Mucosa of gallbladder (tissue), 1 donor: ENCODE measurements at places on chromosomes 7 and 10. TPM values are rescaled to one million over a fixed set of nuclear protein-coding genes. Genes with fewer than 3 reads are reported as not detected.
A peak's percentile ranks its signal among the peaks of the same experiment; 100 is the strongest.

DNA sequence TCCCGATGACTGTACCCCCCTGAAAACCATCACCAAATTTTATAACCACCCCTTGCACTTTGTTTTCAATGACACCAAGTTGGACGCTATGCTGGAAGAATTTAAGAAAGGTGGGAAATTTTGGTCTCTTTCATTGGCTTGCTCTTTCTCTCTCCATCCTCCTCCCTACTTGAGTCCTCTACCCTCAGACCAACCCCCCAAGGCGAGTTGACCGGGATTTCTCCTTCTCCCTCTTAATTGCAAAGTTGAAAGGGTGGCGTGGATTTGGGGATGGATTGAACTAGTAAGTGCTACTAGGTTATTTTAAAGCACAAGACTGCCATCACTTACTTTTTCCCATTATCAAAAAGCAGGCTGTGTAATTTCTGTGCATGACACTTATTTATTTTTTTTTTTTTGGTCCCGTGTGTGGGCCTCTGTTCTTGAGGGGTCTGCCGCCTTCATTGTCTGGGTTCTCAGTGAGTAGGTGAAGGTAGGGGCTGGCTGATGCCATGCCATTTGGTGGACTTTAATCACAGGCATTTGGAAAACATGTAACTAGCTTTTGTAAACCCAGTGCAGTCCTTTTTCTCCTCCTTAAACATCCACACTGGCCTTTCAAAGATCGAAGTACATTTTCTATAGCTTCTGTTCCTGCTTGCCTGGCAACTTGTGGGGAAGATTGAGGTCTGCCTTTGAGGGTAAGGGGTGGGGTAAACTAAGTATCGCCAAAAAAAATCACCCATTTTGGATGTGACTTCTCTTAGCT is 2.1 kb downstream of the CNNM2 start:
- DNase-seq = no peak

GRCh38 chr7:86923527-86923926 is 135.9 kb downstream of the ELAPOR2 start:
- no peak for DNase-seq

DNA sequence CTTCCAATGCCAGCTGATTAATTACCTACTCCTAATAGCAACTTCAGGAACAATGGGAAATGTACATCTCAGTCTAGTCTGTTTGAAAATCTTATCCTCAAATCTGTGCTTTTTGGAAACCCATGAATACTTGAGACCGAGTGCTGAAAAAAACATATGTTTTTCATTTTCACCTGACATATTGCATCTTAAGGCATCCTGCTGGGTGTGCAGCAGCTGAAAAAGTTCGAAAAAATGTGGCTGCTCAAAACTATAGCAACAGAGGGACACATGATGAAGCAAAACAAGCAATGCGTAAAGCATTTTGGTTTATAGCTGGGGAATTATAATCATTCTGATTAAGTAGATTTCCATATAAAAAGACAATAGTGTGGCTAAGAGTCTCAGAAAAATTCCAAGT is 218.0 kb downstream of the CREB5 start:
- no peak for DNase-seq

DNA sequence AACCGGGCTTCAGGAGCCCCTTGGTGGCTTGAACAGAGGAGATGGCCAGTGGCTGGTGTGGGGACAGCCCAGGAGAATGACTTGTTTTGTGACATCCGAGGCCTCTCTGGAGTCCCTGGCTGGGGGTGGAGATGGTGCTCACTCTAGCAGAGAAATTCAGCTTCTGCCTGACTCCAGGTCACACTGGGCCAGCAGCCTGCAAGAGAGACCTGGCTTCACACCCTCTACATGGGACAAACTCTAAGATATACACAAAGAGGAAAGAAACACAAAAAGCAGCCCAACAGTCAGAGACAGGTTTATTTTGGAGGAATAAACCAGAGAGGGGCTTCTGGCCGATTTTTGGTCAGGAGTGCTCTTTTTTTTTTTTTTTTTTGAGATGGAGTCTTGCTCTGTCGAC is 132.8 kb downstream of the ELFN1 start:
- no peak for DNase-seq

DNA sequence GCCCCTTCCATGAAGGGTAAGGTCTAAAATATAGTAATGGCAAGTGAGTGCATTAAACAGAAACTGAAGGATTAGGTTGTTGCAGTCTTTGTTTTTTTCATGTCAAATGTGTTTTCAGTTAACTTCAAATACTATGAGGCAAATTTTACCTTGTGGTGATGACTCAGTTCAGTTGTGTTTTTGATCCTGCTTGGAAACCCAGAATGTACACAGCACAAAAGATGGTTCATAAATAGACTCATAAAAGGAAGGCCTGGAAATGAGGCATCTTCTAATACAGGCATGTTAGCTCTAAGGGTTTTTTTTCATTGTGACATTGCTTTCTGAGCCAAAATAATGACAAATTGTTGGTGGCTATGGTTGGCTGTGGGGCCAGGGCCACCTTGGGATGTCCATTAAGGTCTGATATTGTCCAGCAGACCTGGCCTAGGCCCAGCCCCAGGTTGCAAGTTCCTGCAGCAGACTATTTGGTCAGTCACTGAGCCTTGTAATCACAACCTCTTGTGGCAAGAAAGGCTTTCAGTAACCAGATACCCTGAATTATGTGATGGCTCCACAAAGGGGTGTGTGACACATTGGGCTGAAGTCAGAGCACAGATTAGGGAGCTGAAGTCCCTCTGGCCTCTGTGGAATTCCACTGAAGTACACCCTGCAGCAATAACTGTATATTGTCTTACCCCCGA is 69.0 kb upstream of the SAMD8 start:
- DNase-seq = no peak

Gene TRIL
- 1.4 TPM for total RNA-seq

DNA sequence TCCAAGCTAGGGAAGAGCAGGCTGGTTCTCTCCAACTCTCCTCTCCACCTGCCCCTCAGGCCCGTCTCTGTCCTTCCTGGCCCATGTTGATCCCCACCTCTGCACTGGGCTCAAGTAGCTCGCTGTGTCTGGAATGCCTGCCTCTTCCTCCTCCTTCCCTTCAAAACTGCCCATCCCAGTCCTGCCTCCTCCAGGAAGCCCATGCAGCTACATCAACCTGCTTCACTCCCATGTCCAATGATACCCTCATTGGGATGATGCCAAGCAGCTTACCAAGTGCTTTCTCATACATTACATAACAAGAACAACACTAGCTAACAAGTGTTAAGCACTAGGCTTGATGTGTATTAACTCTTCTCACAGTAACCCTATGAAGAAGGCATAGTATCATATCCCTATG is 8.2 kb downstream of the ASB10 start:
- no peak for DNase-seq

DNA sequence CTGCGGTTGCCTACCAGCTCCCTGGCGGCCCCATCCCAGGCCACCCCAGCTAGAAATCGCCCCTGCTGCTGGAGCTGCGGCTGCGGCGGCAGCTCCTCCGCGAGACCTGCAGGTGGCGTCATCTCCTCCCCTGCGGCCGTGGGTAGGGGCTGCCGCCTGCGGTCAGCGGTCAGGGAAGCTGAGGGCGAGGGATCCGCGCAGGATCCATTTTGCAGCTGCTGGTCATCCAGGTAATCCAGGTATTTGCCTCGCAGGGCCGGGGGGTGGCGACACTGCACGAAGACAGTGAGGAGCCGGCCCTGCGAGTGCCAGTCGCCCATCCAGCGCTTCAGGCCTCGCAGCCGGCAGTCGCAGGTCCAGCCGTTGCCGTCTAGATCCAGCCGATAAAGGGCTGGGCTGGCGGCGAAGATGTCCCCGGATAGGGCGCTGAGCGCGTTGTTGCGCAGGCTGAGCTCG is 1.5 kb downstream of the TRIL start:
- peak; percentile 51 for DNase-seq

Gene MAGI2
- total RNA-seq = 10.6 TPM

Gene IDI2
- not detected for total RNA-seq

DNA sequence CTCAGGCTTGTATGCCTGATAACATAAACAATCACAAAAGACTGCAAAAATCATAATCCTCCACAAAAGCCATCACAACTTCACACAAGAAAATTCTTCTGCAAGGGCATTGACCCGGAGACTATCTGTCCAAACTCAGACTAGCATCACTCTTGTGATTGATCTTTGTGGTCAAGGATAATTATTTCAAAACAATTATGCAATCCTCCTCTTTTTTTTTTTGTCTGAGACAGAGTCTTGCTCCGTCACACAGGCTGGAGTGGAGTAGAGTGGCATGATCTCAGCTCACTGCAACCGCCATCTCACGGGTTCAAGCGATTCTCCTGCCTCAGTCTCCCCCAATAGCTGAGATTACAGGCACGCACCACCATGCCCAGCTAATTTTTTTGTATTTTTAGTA is 22.2 kb downstream of the CDNF start:
- no peak for DNase-seq

- no peak for DNase-seq
Measured at GRCh38 chr10:35950701-35951100, 308.6 kb upstream of the FZD8 start.

DNA sequence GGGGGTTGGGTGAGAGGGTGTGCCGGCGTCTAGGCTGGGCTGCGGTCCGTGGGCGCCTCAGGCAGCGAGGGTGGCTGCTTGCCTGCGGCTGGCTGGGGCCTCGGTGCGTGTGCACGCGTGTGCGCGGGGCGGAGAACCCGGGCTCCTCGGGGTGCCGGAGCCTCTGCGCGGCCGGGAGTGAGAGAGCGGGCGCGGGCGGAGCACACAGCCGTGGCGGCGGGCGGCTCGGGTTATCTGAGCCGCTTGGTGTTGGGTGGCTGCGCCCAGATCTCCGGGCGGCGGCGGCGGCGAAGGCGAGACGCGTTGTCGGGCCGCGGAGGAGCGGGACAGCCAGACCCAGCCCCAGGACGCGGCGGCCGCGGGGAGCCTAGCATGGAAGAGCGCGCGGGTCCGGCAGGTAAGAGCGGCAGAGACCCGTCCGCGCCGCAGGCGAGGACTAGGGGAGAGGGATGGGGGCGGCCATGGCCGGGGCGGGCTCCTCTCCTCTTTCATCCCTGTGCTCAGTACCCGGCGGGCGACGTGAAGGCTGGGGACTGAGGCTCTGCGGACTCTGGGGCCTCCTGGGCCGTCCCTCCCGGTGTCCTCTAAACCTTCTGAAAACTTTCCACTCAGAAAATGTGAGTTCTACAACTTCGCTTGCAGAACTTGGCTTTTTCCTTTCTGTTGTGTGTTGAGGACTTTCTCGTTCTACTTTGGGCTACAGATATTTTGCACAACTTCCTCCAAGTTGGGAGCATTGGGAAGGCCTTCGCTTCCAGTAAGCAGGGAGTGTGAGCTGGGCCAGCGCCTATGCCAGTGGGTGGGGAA is 9.8 kb upstream of the PAX2 start:
- no peak for DNase-seq

GRCh38 chr7:30984359-30985107 is 20.8 kb downstream of the GHRHR start:
- DNase-seq = peak; percentile 70

Gene DENND2A
- total RNA-seq = 14.0 TPM

DNA sequence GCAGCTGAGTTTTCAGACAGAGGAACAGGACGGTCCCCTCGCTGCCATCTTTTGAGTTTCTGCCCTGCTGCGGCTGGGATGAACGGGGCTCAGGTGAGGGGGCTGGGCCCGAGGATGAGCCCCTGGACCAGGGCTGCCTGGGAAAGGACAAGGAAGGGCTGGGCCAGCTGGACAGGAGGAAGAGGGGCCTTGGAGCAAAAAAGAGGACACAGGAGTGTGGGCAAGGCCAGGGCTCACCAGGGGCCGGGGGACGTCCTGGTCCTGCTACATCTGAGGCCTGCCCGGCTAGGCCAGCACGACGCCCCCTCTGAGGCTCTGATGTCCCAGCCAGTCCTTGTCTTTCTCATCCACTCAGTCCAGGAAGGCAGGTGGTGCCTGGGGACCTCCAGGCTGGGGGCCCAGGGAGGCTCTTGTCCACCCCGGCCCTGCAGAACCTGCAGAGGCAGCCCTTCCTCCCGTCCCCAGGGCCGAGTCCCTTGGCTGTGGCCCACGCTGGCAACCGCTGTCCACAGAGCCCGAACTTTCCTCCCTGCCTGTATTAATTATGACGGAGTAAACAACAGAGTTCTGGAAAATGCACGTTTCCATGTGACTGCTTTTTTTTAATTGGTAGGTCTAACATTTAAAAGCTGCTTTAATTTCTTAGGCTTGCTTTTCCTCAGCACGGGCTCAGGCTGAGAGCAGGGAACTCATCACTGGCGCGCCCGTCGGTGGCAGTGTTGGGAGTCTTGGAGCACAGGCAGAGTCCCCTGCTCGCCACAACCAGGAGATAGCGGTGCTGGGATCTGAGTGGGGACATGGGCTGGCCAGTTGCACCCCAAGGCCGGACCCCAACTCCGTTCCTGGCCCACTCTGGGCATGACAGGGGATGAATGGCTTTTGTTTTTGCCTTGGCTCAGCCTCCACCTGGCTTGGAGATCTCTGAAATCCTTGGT is 187.7 kb downstream of the ELFN1 start:
- DNase-seq = no peak

DNA sequence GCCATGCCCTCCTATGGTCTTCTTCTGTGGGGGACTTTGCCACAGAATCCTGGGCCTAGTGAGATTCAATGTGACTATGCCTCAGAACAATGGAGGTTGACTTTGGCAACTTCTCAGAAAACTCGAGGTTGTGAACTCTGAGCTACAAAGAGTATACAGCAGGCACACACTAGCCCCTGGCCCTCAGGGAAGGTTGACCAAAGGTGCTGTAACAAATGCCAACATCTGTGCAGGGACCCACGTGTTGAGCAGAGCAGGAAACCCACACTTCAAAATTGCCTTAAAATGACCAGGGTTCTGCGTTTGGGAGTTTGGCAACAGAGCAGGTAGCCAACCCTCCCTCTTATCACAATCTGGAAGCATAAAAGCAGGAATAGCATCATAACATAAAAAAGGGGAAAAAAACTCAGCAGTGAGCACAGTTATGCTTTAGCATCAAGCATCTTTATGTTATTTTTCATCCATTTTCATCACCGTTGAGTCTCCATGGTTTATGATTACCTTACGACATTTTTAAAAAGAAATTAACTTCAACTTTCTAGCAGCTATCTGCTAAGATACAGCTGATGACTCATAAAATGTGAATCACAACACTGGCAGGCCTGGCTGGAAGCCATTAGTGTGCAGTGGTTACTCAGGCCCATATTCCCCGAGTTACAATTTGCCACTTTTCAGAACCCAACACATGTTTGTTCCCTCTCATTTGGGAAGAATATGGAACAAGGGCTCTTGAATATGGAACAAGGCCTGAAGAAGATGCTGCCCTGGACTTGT is 11.1 kb downstream of the PRLHR start:
- no peak for DNase-seq

Gene LRRC17
- 10.6 TPM for total RNA-seq

DNA sequence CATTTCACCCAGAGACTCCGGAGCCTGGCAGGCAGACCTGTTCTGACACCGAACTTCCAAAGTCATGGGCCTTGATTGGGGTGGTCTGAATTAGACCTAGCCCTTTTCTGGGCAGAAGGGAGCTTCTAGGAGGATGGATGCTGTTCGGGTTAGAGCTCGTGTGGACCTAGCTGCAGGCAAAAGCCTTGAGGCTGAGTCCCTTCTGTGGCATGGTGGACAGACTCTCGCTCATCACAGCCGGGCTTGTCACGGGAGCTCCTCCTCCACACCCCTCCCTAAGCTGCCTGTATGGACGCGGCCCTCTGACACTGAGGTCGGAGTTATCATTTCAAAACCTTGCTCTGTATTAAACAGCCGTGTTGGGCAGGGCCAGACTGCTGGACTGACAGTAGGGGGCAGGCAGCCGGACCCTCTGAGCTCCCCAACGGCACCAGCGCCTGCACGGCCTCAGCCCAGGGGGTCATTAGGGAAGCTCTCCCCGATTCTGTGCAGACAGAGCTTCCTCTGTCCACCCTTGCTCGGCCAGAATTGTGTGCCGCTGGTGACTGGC is 2.2 kb downstream of the IRF5 start:
- no peak for DNase-seq

- no peak for DNase-seq
Measured at GRCh38 chr10:96975136-96975535, 143.0 kb downstream of the LCOR start.
